ENCODE measurements at places on chromosomes 11 and 22.
A peak's percentile ranks its signal among the peaks of the same experiment; 100 is the strongest.

DNA sequence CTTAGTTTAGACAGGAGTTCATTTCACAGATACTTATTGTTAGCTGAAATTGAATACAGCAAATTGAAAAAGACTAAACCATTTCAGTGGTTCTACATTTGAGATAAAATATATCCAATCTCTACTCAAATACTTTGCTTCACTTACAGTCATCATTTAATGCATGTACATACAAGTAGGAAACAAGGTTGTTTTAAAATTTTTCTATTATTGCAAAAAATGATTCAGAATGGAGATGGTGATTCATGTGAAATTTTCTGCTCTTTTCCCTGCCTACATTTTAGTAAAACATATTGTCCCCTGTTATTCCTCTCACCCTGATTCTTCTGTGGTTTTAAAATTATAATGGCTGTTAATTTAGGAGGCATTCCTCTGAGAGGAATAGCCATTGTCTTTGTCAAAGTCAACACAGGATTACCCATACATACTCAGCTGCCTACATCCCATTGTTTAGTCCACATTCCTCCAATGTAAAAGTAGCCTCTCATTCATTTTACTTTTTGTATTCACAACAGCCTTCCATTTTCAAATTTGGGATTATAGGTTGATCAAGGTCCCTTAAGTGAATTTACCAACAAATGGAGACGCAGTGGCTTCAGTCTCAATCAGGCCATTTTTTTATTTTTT lies 60.1 kb downstream of the TRPC6 start:
- no peak for DNase-seq

GRCh38 chr22:34763496-34763895 lies 302.5 kb upstream of the ISX start:
- DNase-seq, result no peak

- DNase-seq, result no peak
Observed at GRCh38 chr22:16963189-16963945, 44.7 kb downstream of the GAB4 start.

DNA sequence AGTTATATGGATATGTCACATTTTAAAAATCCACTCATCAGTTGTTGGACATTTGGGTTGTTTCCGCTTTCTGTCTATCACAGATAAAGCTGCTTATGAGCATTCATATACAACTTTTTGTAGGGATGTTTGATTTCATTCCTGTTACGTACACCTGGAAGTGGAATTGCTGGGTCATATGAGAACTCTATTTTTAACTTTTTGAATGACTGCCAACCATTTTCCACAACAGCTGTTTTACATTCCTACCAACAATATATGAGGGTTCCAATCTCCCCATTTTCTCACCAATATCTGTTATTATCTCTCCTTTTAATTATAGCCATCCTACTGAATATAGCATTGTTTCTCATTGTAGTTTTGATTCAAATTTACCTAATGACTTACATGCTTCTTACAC lies 172.0 kb downstream of the UVRAG start:
- no peak for DNase-seq

GRCh38 chr11:4025248-4025966 lies 69.2 kb upstream of the RRM1 start:
- no peak for DNase-seq

- DNase-seq, result no peak
Observed at GRCh38 chr11:128208329-128209137, 378.8 kb downstream of the ETS1 start.

- DNase-seq, result no peak
Observed at GRCh38 chr11:65169164-65169641, 830 bp upstream of the SPDYC start.

DNA sequence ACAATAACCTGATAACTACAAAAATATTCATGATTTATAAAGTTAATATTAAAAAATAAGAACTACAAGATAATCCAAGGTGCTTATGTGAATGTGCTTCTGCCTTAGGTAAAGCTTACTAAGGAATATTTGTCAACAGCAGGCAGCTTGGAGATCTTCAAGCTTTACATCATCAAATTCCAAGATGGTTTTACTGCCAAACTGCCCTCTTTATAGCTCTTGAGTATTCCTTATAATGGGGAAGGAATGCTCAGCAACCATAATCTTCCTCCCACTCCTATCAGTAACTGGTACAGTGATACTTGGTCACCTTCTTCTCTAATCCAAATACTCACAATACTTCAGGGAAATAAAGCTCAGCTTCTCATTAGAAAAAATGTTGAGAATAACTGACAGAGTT lies 30.1 kb downstream of the SBF2 start:
- no peak for DNase-seq

DNA sequence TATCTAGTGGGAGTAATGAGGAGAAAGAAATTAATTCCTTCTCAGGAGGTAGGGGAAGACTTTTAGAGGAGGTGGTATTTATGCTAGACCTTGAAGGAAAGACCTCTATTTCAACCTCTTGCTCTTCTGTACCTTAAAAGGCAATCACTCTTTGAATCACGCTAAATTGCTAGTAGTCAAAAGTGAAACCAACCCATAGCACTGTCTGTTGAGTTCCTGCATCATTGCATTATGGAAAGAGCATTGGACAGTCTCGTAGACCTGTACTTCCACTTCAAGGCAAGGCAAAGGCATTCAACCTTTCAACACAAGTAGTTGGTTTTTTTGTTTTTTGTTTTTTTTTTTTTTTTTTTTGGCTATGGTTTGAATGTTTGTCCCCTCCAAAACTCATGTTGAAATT lies 770.4 kb downstream of the ETS1 start:
- DNase-seq, result no peak

- no peak for DNase-seq
Observed at GRCh38 chr11:132910011-132910760, 622.1 kb downstream of the OPCML start.

DNA sequence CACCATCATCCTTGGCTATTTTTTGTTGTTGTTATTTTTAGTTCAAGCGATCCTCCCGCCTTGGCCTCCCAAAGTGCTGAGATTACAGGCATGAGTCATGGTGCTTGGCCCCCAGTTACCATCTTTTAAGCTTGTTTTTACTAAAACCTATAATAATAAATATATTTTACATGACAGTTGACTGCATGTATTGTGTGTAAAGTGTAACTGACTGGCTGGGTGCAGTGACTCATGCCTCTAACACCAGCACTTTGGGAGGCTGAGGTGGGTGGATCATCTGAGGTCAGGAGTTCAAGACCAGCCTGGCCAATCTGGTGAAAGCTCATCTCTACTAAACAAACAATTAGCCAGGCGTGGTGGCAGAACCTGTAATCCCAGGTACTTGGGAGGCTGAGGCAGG lies 386.2 kb downstream of the TENM4 start:
- no peak for DNase-seq

- DNase-seq, result peak; percentile 70
Observed at GRCh38 chr11:117597071-117597470, 199.9 kb downstream of the DSCAML1 start.

- DNase-seq, result no peak
Observed at GRCh38 chr22:49719046-49719445, 108.6 kb downstream of the BRD1 start.

DNA sequence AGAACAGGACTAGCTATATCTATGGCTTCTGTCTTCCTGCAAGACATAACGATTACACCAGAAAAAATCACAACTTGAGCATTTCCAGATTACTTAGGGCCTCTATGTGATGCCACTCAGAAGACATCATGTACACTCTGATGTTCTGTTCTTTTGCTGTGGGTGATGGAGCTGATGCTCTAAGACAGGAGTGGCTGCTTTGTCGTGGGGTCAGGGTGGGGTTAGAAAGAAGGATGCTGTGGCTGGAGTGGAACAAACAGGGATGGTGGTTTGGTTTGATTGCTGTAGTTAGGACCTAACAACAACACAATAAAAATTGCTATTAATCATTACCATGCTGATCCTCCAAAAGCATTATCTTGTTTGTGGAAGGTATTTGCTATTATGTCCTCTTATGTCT lies 120.3 kb upstream of the ARHGAP20 start:
- DNase-seq, result no peak

- no peak for DNase-seq
Observed at GRCh38 chr22:35961480-35962295, 66.9 kb downstream of the RBFOX2 start.

DNA sequence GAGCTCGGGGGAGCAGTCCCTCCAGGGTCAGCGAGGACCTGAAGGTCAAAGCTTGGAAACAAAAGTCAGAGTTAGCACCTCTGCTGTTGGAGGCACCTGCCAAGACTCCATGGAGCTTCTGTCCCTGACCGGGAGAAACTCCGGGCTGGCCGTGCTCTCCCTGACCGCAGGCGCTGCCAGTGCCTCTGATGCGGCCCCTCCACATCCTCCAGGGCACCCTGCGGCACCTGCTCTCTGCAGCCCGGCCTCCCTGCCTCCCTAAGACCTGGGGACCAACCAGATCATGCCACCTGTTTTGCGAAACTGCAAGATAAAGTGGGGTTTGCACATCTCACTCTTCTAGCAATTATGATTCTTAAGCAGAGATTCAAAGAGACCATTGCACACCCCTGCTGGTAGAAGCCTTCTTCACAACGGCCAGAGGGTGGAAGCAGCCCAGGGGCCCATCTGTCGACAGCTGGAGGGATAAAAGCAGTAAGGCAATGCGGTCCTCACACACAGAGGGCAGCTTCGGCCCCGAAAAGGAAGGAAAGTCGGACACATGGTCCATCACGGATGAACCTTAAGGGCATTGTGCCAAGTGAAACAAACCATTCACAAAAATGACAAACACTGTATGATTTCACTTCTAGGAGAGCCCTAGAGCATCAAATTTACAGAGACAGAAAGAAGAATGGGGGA lies 477.1 kb downstream of the BRD1 start:
- no peak for DNase-seq

- no peak for DNase-seq
Observed at GRCh38 chr11:69975822-69976221, 102.3 kb upstream of the ANO1 start.

- DNase-seq, result no peak
Observed at GRCh38 chr11:123683428-123684170, 29.2 kb upstream of the SCN3B start.

GRCh38 chr11:75376175-75376574 lies 23.1 kb upstream of the RPS3 start:
- no peak for DNase-seq

- DNase-seq, result peak; percentile 82
Observed at GRCh38 chr22:22342697-22343580, 98.4 kb downstream of the VPREB1 start.

- DNase-seq, result peak; percentile 89
Observed at GRCh38 chr22:22955866-22956535, 68.4 kb downstream of the IGLL5 start.

GRCh38 chr11:65479184-65480145 lies 19.4 kb upstream of the MALAT1 start:
- no peak for DNase-seq

DNA sequence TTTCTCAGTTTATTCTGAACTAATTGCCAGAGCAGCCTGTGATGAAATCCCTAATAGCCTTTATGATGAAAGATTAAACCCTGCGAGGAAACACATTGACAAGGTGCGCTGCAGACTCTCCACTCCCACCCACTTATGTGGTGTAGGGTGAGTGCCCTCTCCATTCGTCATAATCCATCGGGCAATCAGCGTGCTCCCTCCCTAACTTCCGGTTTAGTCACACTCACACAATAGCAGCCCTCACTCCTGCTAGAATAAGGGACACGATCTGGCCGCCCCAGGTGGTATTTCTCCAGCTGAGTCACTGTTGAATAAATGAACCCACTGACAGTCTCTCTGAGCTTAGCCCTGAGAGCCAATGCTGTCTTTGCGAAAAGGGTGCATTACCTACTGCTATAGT lies 188.3 kb downstream of the OPCML start:
- no peak for DNase-seq

DNA sequence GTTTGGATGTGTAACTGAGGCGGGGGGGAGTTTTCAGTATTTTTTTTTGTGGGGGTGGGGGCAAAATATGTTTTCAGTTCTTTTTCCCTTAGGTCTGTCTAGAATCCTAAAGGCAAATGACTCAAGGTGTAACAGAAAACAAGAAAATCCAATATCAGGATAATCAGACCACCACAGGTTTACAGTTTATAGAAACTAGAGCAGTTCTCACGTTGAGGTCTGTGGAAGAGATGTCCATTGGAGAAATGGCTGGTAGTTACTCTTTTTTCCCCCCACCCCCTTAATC lies 2.3 kb downstream of the MALAT1 start:
- DNase-seq, result no peak

DNA sequence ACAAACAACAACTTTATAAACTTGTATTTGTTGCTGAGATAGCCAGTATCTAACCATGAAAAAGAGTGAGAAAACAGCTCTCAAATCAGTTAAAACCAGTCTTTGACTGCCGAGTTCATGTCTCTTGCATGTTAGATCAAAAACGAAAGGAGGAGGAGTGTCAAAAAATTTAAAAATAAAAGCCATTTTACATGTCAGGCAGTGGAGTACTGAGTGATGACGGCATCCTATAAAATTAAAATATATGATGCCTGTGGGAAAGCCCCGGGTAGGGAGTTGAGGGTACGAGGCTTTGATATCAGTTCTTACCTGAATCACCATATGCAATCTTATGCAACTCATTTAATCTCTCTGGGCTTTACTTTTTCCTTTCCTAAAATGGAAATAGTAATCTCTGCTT lies 117.3 kb downstream of the ETS1 start:
- DNase-seq, result peak; percentile 65

DNA sequence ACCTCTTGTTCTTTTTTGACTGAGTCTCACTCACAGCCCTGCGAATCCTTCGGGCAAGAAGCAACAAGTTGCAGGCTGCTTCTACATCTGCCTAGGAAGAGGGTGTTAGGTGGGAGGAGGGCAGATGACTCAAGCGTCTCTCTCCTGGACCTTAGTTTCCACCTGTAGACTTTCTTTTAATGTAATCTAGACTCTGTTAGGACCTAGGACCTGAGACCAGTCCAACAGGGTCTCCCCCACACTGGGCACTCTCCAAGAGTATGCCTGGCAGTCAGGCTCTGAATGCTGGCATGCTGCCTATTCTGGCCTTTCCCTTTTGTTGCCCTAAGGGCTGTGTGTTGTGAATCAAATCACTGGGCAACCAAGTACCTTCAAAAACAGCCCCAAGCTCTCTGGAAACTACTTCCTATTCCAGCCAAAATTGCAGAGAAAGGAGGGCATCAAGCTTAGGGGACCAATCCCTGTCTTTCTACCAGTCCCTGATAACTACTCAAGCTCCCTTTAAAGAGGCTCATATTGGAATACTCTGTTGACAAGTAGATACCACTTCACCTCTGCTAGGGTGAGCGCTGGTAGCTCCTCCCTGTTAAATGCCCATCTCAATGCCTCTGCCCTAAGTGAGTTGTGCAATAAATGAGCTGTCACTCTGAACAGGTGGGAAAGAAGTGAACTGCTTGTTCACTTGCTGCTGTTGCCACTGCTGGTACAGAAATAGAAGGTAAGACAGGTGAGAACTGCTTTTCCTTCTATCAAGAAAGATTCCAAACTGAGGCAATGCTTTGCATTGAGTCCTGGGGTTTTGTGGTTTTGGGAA lies at the start of gene BBOX1:
Gene BBOX1, plus strand, starts transcription at position 514 of the 814 bp plus-strand sequence. CDS start 14,616 bp downstream, outside the sequence.
- DNase-seq, result no peak

GRCh38 chr11:125295931-125296330 lies 131.4 kb downstream of the PKNOX2 start:
- no peak for DNase-seq
